Colonic mucosa (tissue), 4 donors: ENCODE measurements at places on chromosomes 16 and 17.

DNA sequence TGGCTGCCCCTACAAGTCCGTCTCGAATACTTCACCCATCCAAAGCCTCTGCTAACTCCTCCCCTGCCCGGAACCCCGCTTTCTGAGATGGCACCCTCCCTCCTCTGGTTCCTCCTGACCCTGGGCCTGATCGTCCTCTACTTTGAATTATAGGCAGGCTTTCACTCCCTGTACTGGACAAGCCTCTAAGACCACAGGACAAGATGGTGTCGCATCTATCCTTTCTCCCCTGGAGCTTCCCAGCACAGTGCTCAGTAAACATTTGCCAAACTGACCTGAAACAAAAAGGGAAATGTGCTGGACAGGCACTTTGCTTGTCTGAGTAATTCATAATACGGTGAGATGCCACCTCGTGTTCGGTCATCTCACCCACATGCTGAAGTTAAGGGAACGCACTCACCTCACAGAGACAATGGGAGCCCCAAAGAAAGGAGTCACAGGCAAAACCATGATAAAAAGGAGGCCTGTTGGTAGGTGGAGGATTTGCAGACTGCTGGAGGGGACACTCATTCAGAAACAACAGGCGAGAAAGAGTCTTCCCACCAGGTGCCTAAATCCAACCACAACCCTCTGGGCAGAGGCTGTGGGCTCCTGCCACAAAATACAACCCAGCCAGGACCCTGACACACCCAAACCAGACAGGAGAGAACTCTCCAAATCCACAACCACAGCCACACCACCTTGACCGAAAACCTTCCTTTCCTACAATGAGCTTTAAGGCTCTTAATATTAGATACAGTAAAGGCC, 28.2 kb downstream of the SNN start:
- H3K4me1 ChIP-seq, result no peaks in the 10 kb centered on the region
- peaks cover 26% of the 10 kb centered on the region for H3K36me3 ChIP-seq
- no peak overlapping the region for H3K27ac ChIP-seq
- H3K27me3 ChIP-seq, result no peaks in the 10 kb centered on the region
- H3K4me3 ChIP-seq, result no peak overlapping the region

GRCh38 chr17:56908001-56908542, 5.8 kb downstream of the TRIM25 start:
- peaks cover 6% of the 10 kb centered on the region for H3K4me1 ChIP-seq
- no peak overlapping the region for H3K4me3 ChIP-seq
- peak overlapping the region; percentile 15 for H3K27ac ChIP-seq
- no peaks in the 10 kb centered on the region for H3K27me3 ChIP-seq
- DNase-seq, result peak; percentile 61

- no peaks in the 10 kb centered on the region for H3K27me3 ChIP-seq
- no peak for DNase-seq
- H3K4me1 ChIP-seq, result no peaks in the 10 kb centered on the region
- H3K4me3 ChIP-seq, result no peak overlapping the region
- H3K36me3 ChIP-seq, result no peaks in the 10 kb centered on the region
Measured at GRCh38 chr16:55294129-55294528, 29.9 kb upstream of the IRX6 start.

GRCh38 chr16:85437166-85438052, 175.7 kb upstream of the GSE1 start:
- DNase-seq, result peak; percentile 94
- no peaks in the 10 kb centered on the region for H3K27me3 ChIP-seq
- no peaks in the 10 kb centered on the region for H3K36me3 ChIP-seq
- H3K27ac ChIP-seq, result peak overlapping the region; percentile 77
- no peak overlapping the region for H3K4me3 ChIP-seq
